ENCODE measurements at places on chromosomes 13 and 19.

DNA sequence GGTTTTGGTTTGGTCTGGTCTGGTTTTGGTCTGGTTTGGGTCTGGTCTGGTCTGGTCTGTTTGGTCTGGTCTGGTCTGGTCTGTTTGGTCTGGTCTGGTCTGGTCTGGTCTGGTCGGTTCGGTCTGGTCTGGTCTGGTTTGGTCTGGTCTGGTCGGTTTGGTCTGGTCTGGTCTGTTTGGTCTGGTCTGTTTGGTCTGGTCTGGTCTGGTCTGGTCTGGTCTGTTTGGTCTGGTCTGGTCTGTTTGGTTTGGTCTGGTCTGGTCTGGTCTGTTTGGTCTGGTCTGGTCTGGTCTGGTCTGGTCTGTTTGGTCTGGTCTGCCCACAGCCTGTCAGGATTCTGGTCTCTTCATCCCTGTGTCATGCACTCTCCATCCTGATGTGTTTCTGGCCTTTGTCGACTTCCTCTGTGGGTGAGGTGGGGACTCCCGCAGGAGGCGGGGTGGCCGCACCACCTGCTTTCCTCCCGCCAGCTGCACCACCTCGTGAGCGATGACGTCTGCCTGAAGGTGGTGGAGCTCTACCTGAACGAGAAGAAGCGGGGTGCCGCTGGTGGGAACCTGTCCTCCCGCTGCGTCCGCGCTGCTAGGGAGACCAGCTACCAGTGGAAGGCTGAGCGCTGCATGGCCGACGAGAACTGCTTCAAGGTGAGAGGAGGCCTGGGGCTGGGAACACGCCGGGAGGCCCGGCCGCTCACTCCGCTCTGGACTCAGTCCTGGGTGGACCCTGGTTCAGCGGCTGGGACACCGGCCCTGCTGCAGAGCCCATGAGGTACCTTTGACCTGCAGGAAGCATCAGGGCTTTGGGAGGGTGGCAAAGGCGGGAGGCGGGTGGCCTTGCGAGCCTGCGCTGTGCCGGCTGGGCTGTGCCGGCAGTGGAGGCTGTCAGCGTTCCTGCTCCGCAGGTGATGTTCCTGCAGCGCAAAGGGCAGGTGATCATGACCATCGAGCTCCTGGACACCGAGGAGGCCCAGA is 12.9 kb upstream of the F2RL3 start:
- DNase-seq: no peak

DNA sequence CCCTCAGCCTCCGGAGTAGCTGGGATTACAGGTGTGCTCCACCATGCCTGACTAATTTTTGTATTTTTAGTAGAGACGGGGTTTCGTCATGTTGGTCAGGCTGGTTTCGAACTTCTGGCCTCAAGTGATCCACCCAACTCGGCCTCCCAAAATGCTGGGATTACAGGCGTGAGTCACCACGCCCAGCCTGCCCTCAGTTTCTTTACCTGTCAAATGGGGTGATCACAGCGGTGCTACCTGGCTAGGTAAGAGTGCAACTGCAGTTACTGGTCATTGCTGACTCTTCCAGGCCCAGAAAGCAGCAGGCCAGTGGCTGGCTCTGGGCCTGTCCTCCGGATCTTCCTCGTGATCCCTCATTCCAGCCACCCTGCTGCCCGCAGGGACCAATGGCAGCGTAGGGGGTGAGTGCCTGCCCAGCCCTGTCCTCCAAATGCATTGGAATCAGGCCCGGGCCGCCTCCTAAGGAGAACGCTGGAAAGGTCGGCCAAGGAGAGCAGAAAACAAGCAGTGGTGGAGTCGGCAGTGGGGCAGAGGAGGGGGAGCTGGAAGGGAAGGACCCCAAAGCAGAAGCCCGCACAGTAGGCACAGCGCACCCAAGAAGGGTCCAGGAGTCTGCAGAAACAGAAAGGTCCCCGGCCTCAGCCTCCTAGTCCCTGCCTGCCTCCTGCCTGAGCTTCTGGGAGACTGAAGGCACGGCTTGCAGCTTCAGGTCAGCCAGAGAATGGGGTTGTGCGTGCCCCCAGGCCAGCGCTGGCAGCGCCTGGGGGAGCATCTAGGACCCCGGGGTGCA is 1.8 kb upstream of the SLC27A1 start:
- DNase-seq: no peak

- DNase-seq: no peak
Measured at GRCh38 chr19:379796-380195, 29.2 kb downstream of the C2CD4C start.

DNA sequence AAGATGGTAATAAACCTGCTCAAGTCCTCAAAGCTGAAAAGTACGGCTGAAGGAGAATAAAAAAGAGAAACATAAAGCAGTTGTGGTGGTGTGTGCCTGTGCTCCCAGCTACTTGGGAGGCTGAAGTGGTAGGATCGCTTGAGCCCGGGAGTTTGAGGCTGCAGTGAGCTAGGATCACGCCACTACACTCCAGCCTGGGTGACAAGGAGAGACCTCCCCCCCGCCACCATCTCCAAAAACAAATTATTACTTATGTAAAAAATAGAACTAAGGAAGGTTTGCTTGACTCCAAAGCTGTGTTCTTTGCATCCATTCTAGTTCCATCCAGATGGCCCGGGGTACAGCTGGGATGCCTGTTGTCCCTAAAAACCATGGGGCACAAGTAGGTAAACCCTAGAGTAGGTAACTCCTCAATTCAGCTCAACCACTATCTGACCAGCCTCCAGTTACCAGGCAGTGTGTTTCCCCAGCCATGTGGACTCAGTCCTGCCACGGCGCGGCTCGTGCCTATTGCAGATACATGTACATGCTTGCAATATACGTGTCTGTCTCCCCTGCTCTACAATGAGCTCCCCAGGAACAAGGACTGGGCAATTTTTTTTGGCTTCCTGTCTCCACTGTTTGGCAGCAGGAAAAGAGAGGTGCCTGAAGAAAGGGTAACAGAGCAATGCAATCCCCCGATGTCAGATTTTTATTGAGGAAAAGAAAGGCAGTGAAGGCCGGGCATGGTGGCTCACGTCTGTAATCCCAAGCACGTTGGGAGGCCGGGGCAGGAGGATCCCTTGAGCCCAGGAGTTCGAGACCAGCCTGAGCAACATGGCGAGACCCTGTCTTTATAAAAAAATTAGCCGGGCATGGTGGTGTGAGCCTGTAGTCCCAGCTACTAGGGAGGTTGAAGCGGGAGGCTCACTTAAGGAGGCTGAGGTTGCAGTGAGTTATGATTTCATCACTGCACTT is 101.3 kb downstream of the GNG7 start:
- no peak for DNase-seq

DNA sequence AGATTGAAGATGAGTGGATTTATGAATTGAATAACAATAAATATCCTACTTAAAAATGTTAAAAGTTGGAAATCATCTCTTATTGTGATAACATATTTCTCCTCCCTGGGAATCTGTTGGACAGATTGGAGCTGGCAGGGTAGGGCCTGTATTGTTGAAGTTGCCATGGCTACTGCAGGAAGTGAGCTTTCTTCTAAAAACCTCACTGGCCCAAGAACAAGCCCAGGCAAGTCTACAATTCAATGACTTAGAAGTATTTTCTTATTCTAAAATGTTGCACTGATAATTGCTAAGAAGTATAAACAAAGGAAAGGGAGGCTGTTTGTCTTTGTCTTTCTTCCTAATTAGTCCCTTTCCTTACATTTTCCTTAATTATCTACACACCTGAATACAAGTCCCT is 112.1 kb downstream of the DLEU7 start:
- no peak for DNase-seq

- DNase-seq: no peak
Measured at GRCh38 chr13:107461751-107462150, 753.6 kb downstream of the LIG4 start.

DNA sequence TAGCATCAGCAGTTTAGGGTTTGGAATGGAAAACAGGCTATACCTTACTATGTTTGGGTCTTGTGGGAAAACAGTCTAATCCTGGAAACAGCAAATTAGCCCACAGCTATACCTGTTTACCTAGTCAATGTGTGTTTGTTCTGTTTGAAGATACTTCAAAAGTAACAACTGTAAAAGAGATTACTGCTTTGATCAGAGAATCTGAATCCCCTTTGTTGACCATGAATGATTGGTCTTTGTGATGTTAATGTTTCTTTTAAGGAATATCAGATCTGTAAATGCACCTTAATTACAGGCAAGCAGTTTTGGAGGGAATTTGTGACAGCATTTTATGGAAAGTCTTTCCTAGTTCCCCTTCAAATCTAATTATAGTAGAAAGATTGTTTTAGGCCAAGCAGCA is 20.7 kb upstream of the KLF5 start:
- DNase-seq: no peak

- peak; percentile 71 for DNase-seq
Measured at GRCh38 chr19:55546822-55547614, 1.7 kb upstream of the SBK3 start.

DNA sequence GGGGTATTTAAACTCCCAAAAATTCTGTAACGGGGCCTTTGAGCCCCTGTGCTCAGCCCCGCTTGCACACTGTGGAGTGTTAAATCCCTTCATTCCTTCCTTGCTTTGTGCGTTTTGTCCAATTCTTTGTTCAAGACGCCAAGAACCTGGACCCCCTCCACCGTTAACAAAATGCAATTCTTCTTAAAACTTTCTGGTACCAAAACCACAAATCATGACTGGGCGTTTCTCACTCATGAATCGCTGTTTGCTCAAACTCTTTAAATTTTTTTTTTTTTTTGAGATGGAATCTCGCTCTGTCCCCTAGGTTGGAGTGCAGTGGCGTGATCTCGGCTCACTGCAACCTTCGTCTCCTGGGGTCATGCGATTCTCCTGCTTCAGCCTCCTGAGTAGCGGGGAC is 881 bp downstream of the ZNF20 start:
- no peak for DNase-seq

DNA sequence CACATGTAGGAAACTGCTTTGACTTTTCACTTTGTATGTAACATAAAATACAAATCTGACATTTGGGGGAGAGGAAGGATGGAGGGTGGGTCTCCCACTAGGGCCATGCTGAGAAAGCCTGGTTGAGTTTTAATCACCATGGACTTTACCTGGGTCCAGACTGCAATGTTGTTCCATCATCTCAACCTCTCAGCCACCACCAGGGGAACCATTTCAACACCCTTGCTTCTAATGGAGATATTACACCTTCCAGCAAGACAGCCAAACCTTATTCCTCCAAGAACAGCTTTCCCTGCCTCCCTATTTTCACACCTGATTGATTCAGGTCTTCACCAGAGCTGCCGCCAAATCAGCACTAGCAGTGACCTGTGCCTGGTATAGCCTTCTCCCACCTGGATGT is 56.0 kb downstream of the ZAR1L start:
- no peak for DNase-seq

- DNase-seq: no peak
Measured at GRCh38 chr19:40608240-40608621, 7.1 kb downstream of the LTBP4 start.

DNA sequence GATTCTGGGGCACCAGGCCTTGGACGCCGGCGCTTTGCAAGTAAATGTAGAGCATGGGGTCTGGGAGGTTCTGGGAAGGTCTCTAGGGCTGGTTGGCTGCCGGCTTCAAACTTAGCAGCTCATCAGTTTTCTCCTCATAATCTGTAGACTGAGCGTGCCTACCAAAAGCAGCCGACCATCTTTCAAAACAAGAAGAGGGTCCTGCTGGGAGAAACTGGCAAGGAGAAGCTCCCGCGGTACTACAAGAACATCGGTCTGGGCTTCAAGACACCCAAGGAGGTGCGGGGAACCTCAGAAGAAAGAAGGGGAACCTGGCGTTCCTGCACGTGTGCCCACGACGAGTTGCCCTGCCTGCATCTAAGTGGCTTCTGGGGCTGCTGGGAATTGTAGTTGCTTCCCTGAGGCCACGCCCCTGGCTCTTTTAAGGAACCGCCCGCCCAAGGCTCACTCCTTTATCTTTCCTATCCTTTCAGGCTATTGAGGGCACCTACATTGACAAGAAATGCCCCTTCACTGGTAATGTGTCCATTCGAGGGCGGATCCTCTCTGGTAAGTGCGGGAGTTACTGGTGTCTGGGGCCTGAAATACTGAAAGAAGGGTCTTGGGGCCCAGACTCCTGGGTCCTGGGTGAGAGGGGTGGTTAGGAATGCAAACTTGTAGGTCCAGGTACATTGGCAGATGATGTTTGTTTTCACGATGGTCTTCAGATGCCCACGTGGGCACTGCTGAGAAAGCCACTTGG is 984 bp downstream of the RPS11 start:
- DNase-seq: peak; percentile 64

- DNase-seq: no peak
Measured at GRCh38 chr19:45862271-45862563, 730 bp downstream of the SYMPK start.

- DNase-seq: no peak
Measured at GRCh38 chr13:113656003-113656588, 1.9 kb downstream of the ATP4B start.

DNA sequence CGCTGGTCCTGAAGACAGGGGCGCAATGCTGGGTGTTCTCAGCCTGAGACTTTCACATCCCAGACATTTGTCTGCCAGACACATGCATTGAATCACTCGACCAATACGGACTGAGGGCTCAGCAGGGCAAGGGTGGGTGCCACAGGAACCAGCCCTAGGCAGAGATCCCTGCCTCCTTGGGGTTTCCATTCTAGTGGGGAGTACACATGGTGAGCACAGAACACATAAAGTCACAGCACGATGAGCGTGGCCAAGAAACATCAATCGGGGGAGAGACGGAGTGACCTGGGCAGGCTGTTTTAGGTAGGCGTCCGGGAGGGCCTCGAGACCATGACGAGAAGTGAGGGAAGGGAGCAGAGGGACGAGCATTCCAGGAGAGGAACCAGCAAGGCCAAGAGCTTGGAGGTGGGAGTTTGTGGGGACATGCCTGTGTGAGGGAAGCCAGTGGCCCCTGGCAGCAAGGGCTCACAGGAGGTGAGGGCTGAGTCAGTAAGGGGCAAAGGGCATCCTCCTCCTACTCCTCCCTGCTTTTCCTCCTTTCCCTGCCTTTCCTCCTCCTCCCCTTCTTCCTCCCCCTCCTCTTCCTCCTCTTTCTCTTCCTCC is 126.3 kb upstream of the PEG3 start:
- DNase-seq: no peak

DNA sequence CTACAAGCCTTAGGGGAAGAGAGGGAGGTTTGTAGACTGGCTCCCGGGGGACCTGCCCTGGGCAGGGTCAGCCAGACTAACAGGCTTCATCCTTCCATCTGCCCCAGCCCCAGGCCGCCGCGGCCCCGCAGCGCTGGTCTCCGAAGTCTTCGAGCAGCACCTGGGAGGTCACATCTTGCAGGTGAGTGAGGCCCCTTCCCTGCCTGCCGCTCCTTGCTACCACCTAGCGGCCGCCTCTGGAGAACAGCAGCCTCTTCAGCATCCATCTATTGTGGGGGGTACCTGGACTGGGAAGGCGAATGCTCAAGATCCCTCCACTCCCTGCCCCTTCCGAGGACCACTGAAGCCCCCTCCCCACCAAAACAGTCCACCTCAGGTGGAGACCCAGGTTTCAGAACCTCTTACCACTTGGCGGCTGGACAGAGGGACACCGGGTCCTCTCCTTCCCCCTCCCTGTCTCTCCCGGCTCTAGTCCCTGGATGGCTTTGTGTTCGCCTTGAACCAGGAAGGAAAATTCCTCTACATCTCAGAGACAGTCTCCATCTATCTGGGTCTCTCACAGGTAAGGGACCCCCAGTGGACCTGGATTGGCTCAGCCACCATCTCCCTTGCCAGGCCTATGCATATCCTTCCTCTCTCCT is 12.7 kb downstream of the NPAS1 start:
- peak; percentile 40 for DNase-seq

GRCh38 chr19:16627928-16628182 is 149 bp downstream of the MED26 start:
- no peak for DNase-seq

GRCh38 chr13:79401259-79402070 is 4.6 kb downstream of the RBM26 start:
- no peak for DNase-seq
